ENCODE measurements at places on chromosomes 2 and 18.

- H3K4me1 ChIP-seq: peaks cover 15% of the 10 kb centered on the region
- no peak for DNase-seq
- H3K27ac ChIP-seq: no peak overlapping the region
- no peaks in the 10 kb centered on the region for H3K27me3 ChIP-seq
- no peak overlapping the region for H3K4me3 ChIP-seq
Observed at GRCh38 chr2:239152916-239153305, 247.9 kb downstream of the HDAC4 start.

DNA sequence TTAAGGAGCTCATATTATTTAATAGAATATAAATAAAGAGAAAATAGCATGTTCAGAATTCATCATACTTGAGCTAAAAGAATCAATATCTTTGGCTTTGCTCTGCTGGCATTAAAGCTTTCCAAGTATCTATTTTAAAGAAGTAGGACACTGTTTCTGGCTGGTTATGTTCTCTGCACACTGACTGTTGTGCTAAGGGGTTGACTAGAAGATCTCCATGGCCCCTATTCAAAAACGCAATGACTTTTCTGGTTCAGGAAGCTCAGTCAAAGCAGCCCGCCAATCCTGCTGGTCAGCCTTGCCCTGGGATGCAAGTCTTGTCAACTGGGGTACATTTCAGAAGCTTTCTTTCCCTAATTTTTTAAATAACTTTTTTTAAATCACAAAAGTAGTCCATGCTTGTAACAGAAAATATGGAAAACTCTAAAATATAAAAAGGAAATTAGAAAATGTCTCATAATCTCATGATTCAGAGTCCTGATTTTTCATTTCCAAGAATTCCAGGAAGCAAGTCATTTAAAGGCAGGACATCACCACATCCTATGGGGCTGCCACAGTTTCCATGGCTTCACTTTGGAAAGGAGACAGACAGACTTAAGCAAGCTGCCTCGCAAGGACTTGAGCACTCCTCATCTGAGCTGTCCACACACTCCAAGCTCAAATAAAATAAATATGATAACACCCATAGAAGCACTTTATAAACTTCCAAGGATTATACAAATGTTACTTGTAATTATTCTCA is 195.1 kb downstream of the TXNL1 start:
- no peaks in the 10 kb centered on the region for H3K36me3 ChIP-seq
- no peak overlapping the region for H3K27ac ChIP-seq
- H3K4me3 ChIP-seq: no peak overlapping the region
- H3K4me1 ChIP-seq: no peaks in the 10 kb centered on the region
- H3K27me3 ChIP-seq: no peaks in the 10 kb centered on the region
- no peak for DNase-seq

DNA sequence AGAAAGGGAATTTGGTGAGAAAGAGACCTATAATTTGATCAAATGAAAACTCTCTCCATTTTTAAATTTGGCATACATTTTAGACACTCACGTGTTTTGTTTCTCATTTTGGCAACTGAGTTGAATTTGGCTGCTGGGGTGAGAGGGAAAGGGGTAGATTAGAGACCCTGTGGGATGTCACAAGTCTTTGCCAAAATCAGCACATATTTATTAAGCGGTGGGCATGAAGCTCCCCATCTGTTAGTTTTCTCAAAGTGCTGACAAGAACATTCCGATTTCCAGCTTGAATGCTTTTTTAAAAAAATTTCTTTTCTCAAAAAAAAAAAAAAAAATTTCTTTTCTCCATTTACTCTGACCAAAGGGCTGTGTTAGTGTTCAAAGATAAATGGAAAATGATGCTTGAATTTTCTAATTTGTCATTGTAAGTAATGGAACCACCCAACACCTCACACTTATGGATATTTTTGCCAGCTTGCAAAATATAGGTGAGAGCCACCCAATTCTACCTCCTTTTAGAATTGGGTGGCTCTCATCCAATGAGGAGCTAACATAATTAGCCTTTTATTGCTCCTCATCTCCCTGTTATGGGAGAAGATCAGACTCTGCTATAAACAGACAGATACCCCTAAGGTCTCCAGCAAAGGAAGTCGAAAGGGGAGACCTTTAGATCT is 222.9 kb upstream of the FN1 start:
- no peak overlapping the region for H3K4me3 ChIP-seq
- H3K4me1 ChIP-seq: no peaks in the 10 kb centered on the region
- DNase-seq: no peak
- peaks cover 14% of the 10 kb centered on the region for H3K27me3 ChIP-seq
- H3K36me3 ChIP-seq: no peaks in the 10 kb centered on the region

GRCh38 chr2:191696966-191697365 is 19.0 kb downstream of the NABP1 start:
- H3K27me3 ChIP-seq: no peaks in the 10 kb centered on the region
- no peak for DNase-seq
- no peak overlapping the region for H3K27ac ChIP-seq
- no peak overlapping the region for H3K4me3 ChIP-seq
- peaks cover 15% of the 10 kb centered on the region for H3K4me1 ChIP-seq
- H3K36me3 ChIP-seq: peaks cover 7% of the 10 kb centered on the region

GRCh38 chr2:28358668-28359201 is 33.9 kb upstream of the FOSL2 start:
- H3K27ac ChIP-seq: peak overlapping the region; percentile 96
- H3K27me3 ChIP-seq: no peaks in the 10 kb centered on the region
- H3K4me3 ChIP-seq: peak overlapping the region; percentile 74
- H3K36me3 ChIP-seq: no peaks in the 10 kb centered on the region
- peak; percentile 62 for DNase-seq
- H3K4me1 ChIP-seq: peaks cover 49% of the 10 kb centered on the region

GRCh38 chr2:8501061-8501720 is 180.7 kb upstream of the ID2 start:
- no peaks in the 10 kb centered on the region for H3K27me3 ChIP-seq
- H3K27ac ChIP-seq: no peak overlapping the region
- no peak for DNase-seq
- peaks cover 28% of the 10 kb centered on the region for H3K4me1 ChIP-seq
- no peaks in the 10 kb centered on the region for H3K36me3 ChIP-seq
- H3K4me3 ChIP-seq: no peak overlapping the region

DNA sequence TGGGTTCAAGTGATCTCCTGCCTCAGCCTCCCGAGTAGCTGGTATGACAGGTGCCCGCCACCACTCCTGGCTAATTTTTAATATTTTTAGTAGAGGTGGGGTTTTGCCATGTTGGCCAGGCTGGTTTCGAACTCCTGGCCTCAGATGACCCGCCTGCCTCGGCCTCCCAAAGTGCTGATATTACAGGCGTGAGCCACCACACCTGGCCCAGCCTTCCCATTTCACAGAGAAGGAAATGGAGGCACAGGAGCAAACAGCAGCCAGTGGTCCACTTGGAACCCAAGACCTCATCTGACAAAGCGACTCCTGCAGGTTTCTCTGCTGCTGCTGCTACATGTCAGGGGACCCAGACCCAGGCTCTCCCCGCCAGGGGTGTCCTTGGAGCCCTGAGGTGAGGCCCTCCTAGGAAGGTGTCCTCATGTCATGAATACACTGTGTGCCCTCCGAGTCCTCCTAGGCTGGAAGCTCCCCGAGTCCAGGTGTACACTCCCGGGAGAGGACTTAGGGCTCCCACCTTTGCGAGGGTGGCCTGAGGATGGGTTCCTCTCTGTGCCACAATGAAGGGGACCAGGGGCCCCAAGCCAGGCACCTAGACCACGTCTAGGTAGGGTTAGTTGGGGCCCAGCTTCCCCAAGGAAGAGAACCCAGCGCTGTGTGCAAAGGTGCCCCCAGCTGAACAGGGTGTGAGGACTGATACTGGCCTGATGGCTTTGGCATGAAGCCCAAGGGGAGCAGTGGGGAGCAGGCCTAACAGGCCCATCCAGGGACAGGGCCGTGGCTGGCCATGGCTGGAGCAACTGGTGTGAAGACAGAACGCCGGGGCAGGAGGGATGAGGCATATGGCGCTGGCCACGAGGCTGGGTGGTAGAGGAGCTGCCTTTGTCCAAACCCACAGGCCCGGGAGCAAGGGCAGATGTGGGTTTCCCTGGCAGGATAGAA is 56.1 kb downstream of the HS6ST1 start:
- H3K27me3 ChIP-seq: no peaks in the 10 kb centered on the region
- H3K36me3 ChIP-seq: no peaks in the 10 kb centered on the region
- no peak overlapping the region for H3K27ac ChIP-seq
- no peaks in the 10 kb centered on the region for H3K4me1 ChIP-seq
- no peak overlapping the region for H3K4me3 ChIP-seq

DNA sequence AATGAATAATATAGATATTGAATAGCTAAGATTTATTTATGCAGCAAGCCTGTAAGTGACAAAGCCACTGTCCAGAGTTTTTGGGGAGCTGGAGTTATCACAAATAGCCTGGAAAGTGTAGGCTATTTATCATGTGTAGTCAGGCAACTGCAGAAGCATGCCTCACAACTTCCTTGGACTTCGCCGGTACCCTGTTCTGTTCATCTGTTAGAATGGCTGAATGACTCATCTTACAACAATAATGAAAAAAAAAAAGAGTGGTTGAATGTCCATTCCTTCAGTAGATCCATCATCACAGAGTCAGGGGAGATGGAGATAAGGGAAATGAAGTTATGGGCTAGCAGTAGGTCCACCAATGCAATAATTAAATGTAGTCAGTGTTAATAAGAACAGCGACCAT is 24.0 kb upstream of the ATP5MC3 start:
- DNase-seq: no peak
- H3K27ac ChIP-seq: no peak overlapping the region
- H3K4me3 ChIP-seq: no peak overlapping the region

- peak overlapping the region; percentile 41 for H3K27ac ChIP-seq
- peaks cover 29% of the 10 kb centered on the region for H3K4me1 ChIP-seq
- H3K36me3 ChIP-seq: peaks cover 4% of the 10 kb centered on the region
- no peak overlapping the region for H3K4me3 ChIP-seq
- no peak for DNase-seq
Observed at GRCh38 chr2:55604027-55604565, 13.3 kb downstream of the PPP4R3B start.

- H3K27ac ChIP-seq: peak overlapping the region; percentile 19
- peaks cover 46% of the 10 kb centered on the region for H3K4me1 ChIP-seq
- no peaks in the 10 kb centered on the region for H3K27me3 ChIP-seq
- H3K4me3 ChIP-seq: peak overlapping the region; percentile 87
- no peak for DNase-seq
Observed at GRCh38 chr2:30149513-30149912, 2.7 kb downstream of the YPEL5 start.

DNA sequence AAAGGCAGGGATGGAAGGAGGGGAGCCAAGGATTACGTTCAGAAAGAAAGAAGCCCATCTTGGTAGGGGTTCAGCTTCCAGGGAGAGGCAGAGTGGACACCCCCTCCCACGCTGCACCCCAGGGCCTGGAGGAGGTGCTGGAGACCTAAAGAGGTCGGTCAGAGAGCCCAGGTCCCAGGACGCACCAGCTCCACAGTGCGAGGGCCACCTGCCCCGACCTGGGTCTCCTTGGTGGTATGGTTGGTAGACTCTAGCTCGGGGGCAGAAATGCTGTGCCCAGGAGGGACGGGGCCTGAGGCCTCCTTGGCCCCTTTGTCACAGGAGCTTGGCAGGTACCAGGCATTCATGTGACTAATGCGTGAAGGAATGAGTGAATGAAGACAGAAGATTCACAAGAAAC is 87.1 kb upstream of the RAB6C start:
- peaks cover 26% of the 10 kb centered on the region for H3K27me3 ChIP-seq
- DNase-seq: no peak
- no peaks in the 10 kb centered on the region for H3K36me3 ChIP-seq

GRCh38 chr2:36416370-36417165 is 61.0 kb downstream of the CRIM1 start:
- no peak for DNase-seq
- H3K4me1 ChIP-seq: no peaks in the 10 kb centered on the region
- H3K27ac ChIP-seq: no peak overlapping the region
- no peaks in the 10 kb centered on the region for H3K27me3 ChIP-seq
- H3K36me3 ChIP-seq: no peaks in the 10 kb centered on the region
- H3K4me3 ChIP-seq: no peak overlapping the region

DNA sequence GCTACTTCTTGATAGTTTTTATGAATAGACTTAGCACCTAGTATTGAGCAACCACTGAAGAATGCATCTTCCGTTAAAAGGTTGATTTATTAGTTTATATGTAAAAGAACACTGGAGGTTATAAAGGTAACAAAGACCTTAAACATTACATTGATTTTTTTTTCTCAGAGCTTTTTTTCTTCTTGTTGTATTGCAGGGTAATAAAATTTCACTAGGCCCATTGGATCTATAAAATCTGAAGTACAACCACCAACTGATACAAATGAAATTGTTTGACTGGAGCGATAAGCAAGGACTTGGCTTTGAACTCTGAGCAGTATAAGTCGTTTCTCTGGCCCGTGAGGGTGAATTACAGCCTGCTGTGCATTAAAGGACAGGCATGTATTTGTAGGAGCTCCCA is 344.0 kb downstream of the LRRTM1 start:
- no peak overlapping the region for H3K4me3 ChIP-seq
- no peaks in the 10 kb centered on the region for H3K27me3 ChIP-seq
- DNase-seq: no peak
- H3K4me1 ChIP-seq: no peaks in the 10 kb centered on the region
- H3K36me3 ChIP-seq: peaks cover 5% of the 10 kb centered on the region

DNA sequence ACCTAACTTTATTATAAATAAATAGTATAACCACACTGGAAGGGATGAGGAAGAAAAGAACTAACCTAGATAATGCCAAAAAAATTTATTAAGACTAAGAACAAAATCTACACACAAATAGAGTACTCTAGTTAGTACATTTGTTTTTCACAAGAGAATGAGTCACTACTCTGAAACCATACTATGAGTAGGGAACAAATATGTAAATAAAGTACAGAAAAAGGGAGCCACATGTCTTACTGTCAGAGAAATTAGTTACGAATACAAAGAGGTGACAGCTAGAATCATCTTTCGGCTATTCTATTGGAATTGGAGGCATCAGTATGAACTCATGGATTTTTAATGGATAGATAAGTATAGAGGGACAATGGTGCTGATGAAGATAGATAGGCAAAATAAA is 150.5 kb downstream of the COPS8 start:
- H3K36me3 ChIP-seq: peaks cover 2% of the 10 kb centered on the region
- peaks cover 25% of the 10 kb centered on the region for H3K27me3 ChIP-seq
- no peak for DNase-seq

DNA sequence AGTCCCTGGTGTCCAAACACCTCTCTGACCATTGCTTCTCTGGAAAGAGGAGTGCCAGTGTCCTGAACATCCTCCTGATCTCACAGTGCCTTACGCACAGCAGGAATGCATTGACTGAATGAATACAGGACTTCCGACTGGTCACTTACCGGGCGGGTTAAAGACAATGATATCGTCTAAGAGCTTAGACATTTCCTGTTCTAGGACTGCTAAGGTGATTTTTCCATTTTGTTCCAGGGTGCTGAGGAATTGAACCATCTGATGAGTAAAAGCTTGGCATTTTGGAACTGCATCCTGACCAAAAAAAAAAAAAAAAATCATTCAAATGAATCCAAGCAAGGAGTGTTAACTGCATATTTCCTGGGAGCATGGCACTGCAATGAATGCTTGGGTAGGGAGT is 40.0 kb downstream of the SIGLEC15 start:
- H3K27me3 ChIP-seq: no peaks in the 10 kb centered on the region
- peaks cover 78% of the 10 kb centered on the region for H3K36me3 ChIP-seq
- peaks cover 41% of the 10 kb centered on the region for H3K4me1 ChIP-seq
- no peak overlapping the region for H3K4me3 ChIP-seq

GRCh38 chr18:55593888-55594287 is 5.9 kb upstream of the TCF4 start:
- no peaks in the 10 kb centered on the region for H3K36me3 ChIP-seq
- H3K4me1 ChIP-seq: peaks cover 5% of the 10 kb centered on the region
- DNase-seq: no peak
- no peak overlapping the region for H3K27ac ChIP-seq

GRCh38 chr2:126344493-126344892 is 311.5 kb upstream of the GYPC start:
- no peaks in the 10 kb centered on the region for H3K4me1 ChIP-seq
- no peak for DNase-seq
- H3K27me3 ChIP-seq: no peaks in the 10 kb centered on the region
- no peak overlapping the region for H3K4me3 ChIP-seq
- no peak overlapping the region for H3K27ac ChIP-seq

Data from natural killer cell treated with Interleukin-12 subunit alpha and Interleukin-12 subunit beta and Interleukin-15 and Interleukin-18, amount 100 ng/mL, for 72 hours (primary cell).